ENCODE measurements at places on chromosomes 4 and X.
A peak's percentile ranks its signal among the peaks of the same experiment; 100 is the strongest.

- no peak for DNase-seq
These were observed 23.5 kb upstream of the PAPSS1 start for GRCh38 chr4:107743532-107743931.

DNA sequence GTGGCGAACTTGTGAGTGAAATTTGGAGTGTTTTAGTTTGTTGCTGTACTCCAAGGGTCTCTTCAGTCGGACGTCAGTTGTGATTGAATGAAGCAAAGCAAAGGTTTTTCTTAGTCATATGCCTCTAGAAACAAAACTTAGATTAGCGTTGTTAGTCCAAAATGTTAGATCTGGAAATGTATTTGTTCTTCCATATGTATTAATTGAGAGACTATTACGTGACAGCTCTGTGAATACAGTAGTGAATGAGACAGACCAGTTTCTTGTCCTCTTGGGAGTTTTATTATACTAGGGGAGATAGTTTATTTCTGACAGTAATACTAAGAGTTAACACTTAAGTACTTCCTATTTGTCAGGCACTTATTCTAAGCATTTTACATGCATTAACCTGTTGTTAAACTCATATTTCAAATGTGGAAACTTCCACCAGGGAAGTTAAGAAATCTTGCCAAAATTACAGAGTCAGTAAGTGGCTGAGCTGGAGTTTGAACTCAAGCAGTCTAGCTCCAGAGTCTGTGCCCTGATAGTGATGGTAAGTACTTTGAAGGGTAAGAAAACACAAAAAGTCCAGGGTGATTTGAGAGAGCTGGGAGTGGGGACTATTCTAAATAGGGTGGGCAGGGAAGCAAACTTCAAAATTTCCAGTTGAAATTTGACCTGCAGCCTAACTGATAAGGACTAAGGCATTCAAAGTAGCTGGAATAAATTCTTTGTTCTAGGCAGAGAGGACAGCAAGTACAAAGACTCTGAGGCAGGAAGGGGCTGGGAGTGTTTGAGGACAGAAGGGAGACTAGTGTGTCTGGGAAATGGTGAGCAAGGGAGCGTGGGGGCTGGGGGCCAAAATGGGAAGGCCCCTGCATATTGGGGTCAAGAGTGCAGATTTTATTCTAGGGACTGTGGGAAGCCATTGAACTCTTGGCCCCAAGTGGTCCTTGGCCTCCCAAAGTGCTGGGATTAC is 17.0 kb downstream of the ADD1 start:
- peak; percentile 34 for DNase-seq

DNA sequence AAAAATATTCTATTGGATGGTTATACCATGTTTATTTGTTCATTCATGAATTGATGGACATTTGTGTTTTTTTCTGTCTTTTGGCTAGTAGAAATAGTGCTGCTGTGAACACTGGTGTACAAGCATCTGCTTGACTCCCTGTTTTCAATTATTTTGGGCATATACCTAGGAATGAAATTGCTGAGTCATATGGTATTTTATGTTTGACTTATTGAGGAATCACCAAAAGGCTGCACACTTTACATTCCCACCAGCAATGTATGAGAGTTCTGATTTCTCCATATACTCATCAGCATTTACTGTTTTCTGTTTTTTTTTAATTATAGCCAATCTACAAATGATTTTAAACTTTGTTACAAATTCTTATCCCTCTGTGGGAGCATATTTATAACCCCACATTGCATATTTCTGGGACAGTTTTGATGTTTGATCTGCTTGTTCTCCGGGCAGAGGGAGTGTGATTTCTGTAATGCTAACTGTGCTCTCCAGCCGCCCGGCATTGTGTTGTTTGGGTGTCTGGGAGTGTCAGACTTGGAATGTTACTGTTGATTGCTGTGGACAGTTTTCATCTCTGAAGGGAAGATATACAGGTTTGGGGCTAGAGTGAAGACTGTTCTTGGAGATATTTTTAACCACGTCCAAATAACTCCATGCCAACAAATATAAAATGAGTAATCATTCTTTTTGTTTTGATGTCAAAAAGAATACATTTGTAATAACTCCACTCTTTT is 60.5 kb upstream of the PGRMC2 start:
- DNase-seq = no peak

GRCh38 chr4:48752246-48752645 is 27.8 kb downstream of the FRYL start:
- no peak for DNase-seq

GRCh38 chr4:133147921-133148689 is 989 bp upstream of the PCDH10 start:
- peak; percentile 48 for DNase-seq

- no peak for DNase-seq
These were observed 1309.0 kb upstream of the PABPC4L start for GRCh38 chr4:135510582-135510981.

DNA sequence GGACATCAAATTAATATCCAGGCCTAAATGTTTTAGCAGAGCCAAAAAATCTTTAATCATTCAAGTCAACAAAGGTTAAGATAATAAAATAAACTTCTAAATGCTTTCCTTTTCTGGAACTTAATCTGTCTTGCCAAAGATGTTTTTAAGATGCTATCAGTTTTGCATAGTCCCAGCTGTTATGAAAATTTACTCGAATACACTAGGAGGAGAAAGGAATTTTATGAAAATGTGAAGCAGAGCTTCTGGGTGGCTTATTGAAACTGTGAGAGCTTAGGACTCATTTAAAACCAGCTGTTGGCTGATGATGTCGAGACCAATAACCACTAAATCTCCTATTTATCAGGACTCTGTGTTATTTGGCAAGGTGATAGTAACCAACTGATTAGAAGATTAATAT is 202.2 kb upstream of the ETNPPL start:
- peak; percentile 16 for DNase-seq

DNA sequence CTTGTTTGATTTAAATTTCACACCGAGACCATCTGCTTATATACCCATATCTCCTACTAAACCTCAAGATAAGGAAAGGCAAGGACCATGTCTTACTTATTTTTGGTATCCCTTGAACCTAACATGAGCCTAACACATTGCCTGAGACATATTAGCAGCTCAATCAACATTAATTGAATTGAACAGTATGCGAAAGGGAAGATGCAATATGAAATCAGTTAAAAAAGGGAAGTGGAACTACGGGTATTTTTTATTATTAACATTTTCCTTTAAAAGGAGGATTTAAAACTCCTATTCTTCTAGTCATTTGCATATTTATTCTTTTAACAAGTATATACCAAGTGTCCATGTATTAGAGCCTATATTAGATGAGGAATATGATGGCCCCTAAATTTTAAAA is 197.0 kb downstream of the CAMK2D start:
- DNase-seq = no peak

- no peak for DNase-seq
These were observed 13.5 kb downstream of the MEPE start for GRCh38 chr4:87846226-87846625.

GRCh38 chrX:40084471-40085101 is 13.2 kb downstream of the BCOR start:
- DNase-seq = peak; percentile 22
